CD4-positive, alpha-beta T cell treated with Interleukin-10 for 1 hour (primary cell): ENCODE measurements at places on chromosomes 11 and 22.

- no peak for DNase-seq
Measured at GRCh38 chr11:11586465-11586864, 35.3 kb downstream of the GALNT18 start.

DNA sequence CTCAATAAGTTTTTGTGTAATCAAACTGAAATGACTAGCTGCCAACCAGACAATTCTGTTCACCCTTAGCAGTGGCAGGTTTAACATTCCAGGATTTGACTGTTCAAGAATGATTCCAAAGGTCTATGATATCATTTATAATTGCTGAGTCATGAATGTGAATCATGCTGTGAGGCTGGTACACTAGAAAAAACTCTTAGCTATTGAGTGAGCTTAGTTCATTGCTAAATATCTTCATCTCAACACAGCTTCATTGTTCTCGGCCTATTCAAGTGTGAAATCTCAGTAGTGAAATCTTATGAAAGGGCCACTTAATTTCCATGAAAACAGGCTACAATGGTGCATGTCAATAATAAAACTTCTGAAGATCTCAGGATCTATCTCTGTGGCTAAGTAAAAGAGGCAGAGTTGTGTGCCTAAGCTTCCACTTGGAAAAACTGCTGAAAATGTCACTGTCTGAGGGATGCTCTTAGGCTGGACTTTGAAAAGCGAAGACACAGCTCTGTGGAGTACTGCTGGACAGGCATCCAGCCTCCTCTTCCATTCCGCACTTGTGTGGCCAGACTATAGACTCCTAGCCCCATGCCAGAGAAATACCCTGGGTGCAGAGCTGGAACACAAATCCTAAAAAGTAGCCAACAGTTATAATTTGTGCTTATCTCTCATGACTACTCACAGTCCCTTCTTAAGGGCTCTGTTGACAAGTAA lies 12.8 kb downstream of the AQP11 start:
- no peak for DNase-seq

DNA sequence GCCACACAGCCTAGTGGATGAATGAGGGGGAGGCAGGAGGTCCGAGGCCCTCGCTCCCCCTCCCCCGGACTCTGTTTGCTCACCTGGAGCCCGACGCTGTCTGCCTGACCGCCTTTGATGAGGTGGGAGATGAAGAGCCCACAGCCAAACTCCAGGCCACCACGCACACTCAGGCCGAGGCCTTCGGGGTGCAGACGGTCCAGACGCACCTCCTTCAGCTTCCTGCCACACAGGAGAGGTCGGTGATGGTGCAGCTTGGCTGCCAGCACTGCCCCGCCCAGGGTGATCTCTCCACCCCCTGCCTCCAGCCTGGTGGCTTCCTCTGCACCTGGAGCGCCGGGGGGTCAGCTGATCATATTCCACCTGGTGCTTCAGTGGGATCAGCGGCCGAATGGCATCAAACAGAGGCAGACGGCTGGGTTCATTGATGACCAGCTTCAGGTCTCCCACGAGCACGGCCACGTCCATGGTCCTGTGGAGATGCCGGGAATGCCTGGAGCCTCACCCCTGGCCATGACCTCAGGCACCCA lies 13.1 kb downstream of the USH1C start:
- DNase-seq, result no peak

DNA sequence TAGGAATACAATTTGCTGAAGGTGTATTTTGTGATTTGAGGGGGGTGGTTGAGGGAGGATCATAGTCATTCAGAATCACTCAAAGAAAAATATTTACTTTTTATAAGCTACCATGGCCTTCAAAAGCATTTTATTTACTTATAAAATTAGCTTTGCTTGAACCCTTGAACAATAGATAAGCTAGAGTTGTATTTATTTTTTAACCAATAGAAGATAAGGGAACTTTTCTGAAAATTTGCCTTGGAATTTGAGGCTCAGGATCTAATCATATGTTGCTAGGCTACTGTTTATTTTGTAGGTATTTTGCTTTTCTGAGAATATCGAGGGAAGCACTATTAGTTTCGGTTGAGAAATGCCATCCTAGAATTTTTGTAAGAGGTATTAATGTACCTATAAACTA lies 82.1 kb downstream of the EMSY start:
- DNase-seq, result no peak

DNA sequence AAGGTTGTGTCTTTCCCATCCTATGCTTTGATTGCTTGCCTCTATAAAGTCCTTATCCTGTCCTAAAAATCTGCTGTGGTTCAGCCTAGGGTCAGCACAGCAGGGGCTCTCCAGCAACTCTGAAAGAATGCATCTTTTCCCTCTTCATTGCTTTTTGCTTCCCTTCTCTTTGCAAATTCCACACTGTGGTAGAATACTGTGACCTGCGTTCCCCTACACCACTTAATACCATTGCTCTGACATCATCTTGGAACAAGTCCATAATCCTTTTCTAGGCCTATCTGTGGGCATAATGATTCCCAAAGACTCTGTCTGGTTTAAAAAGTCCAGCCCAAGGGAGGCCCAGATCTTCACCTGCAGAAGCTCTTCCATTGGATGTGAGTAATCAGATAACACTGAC lies 177.7 kb downstream of the NAV2 start:
- no peak for DNase-seq

- no peak for DNase-seq
Measured at GRCh38 chr11:60937811-60938210, 13.6 kb downstream of the TMEM132A start.

DNA sequence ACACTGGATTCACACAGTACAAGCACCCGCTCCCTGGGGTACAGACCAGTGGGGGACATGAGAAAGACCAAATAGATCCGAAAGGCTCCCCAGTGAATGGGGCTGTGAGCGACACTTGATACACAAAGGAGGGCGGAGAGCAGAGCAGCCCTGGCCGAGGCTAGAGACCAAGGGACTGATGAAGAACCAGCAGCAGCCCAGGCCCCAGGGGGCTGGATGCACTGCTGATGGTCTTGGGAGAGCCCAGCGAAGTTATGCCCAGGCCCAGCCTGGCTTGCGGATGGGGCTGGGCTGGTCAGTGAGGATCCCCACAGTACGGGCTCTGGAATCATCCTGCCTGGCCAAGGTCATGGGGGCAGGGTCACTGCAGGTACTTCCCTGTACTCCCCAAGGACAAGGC lies 23.2 kb downstream of the ARHGAP1 start:
- no peak for DNase-seq

GRCh38 chr11:84224042-84224441 lies 937.9 kb upstream of the CCDC90B start:
- DNase-seq, result no peak

GRCh38 chr11:63915961-63916836 lies 765 bp downstream of the RCOR2 start:
- peak; percentile 34 for DNase-seq

DNA sequence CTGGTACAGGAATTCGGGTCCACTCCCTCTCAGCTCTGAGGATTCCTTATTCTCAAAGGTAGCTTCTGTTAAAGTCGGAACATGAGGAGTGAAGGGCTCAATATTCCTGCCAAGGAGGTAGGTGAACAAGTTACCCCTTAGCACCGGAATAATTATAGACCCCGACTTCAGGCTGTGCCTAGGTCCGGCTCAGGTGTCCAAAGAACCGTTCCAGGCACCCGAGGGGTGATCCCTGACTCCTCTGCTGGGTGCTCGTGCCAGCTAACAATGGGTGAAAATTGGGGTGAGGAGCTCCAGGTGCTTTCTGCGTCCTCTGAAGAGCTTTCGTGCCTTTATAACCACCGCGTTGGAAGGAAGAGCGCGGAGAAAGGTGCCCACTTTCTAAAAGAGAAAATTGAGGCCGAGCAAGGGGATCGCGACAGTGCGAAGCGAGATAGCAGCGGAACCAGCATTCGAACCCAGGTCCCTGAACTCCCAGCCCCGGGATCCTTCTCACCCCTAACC lies 393 bp downstream of the CYB561A3 start:
- DNase-seq, result no peak

DNA sequence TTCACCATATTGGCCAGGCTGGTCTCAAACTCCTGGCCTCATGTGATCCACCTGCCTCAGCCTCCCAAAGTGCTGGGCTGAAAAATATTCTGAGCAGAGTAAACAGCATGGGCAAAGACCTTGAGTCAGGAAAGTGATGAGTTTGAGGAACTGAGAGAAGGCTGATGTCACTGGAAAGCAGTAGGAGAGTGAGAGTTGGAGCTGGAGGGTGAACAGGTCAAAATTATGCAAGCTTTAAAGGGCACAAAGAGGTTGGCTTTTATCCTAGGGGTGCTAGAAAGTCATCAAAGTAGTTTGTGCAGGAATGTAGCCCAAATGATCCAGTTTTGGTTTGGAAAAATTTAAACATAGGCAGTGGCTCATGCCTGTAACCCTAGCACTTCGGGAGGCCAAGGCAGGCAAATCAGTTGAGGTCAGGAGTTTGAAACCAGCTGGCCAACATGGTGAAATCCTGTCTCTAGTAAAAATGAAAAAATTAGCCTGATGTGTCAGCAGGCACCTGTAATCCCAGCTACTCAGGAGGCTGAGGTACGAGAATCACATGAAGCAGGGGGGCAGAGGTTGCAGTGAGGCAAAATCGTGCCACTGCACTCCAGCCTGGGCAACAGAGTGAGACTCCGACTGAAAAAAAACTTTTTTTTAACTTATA lies 44.7 kb upstream of the CXCR5 start:
- DNase-seq, result no peak

- DNase-seq, result peak; percentile 1
Measured at GRCh38 chr11:28697920-28698827, 590.0 kb downstream of the METTL15 start.
